Brain pericyte (primary cell): ENCODE measurements at places on chromosomes 3 and 15.

DNA sequence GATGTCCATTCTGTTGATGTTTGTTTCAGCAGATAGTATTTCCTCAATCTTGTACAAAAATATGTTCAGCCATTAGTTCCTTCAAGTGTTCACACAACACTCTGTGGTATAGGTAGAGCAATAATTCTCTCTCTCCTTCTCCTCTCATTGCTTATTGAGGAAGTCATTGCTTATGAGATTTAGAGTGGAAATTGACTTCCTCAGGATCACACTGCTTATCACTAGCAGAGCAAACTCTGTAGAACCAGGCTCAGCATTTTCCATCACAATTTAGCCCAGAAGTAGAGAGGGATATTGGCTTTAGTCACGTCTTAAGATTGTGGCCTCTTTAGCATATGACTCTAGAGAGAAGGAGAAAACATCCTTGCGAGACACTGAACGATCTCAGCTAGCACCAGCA lies 31.2 kb downstream of the RAB11A start:
- DNase-seq, result no peak

- DNase-seq, result no peak
Observed at GRCh38 chr3:134052370-134052769, 22.6 kb upstream of the SLCO2A1 start.

GRCh38 chr3:154729741-154730140 lies 299.8 kb upstream of the GPR149 start:
- DNase-seq, result no peak

DNA sequence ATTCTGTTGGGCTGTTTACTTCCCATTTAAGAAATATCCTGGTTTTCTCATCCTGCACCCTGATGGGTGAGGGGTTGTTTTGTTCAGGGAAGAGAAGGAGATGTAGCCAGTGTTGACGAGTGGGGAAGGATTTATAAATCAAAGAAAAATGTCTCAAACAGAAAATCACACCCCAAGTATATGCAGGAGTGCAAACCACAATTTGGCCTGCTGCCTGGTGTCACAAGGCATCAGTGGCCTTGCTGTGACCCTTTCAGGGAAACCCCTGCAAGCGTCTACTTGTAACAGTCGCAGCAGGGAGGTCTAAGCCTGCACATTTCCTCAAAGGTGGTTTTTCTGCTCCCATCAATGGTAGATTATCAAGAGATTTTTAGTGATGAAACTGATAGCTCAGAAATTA lies 132.6 kb upstream of the LRRN1 start:
- no peak for DNase-seq

GRCh38 chr3:129312671-129313414 lies 34.2 kb downstream of the HMCES start:
- DNase-seq, result no peak
